ENCODE measurements at places on chromosomes 7 and 10. TPM values are rescaled to one million over a fixed set of nuclear protein-coding genes. Genes with fewer than 3 reads are reported as not detected.

GRCh38 chr10:35720366-35720765 lies 78.3 kb upstream of the FZD8 start:
- no peak for DNase-seq

Gene SLC26A3
- not detected for total RNA-seq

DNA sequence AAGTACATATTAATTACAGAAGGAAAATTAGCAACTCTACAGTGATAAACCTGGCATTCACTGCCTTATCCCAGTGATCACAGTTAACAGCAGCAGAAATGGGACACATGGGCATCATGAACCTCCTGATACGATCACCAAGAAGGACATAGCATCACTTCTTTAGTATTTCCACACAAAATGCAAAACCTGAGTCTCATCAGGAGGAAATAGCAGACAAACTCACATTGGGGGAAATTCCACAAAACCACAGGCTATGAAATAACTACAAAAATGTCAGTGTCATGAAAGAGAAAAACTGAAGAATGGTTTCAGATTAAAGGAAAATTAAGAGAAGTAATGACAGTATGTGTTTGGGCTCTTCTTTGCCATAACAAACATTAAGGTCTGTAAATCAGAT lies 12.0 kb upstream of the PURB start:
- no peak for DNase-seq

DNA sequence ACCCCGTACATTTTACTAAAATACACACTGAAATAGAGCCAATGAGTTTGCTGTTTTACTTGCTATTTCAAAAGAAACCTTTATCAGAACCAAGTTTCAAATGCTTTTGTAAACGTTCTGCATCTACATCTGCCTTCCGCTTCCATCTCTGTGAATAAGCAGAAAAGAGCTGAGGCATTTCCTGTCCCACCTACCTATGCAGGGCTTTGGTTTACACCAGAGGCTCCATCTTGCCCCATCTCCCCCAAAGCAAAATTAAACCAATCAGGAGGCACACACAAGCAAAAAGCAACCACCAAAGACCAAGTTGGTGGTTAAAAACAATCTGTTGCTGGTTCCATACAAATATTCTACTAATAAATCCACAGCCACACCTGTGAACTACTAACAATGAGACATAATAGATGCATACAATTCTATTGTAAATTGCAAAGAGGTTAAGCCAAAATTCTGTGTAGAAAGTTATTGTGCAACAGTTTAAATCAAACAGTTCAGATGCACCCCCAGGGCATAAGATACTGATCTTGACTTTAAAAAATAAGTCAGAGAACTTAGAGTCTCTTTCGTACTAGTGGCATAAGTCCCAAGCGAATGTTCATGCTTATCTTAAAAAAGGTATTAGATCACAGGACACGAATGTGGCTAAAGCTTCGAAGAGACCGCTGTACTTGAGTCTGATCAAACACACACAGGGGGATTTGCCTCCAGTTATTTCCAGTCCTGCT lies 83.9 kb downstream of the FGFR2 start:
- DNase-seq: no peak

GRCh38 chr7:8205031-8205387 lies 57.0 kb downstream of the ICA1 start:
- no peak for DNase-seq

DNA sequence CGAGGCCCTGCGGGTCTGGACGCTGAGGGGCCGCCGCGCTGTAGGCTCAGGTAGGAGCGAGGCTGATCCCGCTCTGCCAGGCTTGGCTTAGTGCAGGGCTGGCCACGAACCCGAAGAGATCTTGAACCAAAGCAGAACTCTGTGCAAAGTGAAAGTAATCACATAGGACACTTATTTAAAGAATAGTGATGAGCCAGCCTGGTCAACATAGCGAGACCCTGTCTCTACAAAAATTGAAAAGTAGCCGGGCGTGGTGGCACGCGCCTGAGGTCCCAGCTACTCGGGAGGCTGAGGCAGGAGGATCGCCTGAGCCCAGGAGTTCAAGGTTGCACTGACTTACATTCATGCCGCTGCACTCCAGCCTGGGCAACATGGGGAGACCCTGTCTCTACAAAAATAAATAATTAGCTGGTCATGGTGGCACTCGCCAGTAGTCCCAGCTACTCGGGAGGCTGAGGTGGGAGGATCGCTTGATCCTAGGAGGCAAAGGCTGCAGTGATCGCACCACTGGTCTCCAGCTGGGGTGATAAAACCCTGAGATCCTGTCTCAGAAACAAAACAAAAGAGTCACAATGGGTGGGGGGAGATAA lies 541 bp downstream of the ZSCAN25 start:
- no peak for DNase-seq

DNA sequence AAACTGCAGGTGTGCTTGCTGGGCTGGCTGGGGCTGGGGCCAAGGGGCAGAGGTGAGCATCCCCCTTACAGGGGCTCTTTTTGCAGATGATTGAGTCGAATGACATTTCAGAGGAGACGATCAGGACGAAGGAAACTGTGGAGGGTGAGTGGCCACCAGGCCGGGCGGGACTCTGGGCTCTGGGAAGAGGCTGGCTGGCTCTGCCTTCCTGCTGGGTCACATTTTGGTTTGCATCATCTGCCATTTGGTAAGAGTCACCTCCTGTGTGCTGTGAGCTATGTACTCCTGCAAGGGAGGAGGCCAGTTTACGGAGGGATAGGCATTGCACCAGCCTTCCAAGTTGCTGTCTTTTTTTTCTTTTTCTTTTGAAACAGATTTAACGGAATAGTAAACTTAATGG lies 73.0 kb upstream of the GTF2IRD1 start:
- DNase-seq: no peak

DNA sequence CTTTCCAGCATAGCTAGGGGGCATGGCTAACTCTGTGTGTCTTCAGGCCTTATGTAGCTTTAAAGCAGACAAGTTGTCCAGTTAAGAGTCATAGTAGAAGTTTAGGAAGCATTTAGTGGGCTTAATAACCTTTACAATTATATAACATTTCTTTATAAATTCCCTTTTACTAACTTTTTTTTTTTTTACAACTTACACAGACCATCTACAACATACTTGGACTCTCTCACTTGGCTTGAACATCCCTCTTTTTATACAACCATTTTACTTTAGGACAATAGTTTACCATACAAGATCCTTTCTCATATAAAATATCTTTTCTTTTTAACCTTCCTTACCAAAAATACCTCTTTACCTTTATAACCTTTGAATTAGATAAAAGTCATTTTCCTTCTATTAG lies 26.3 kb downstream of the SP4 start:
- DNase-seq: peak; percentile 12

- DNase-seq: no peak
Observed at GRCh38 chr7:150341263-150342120, at the start of gene RARRES2. TSS of gene RARRES2 (minus strand) at chr7:150341629. CDS start at chr7:150340609, 1,020 bp downstream.

DNA sequence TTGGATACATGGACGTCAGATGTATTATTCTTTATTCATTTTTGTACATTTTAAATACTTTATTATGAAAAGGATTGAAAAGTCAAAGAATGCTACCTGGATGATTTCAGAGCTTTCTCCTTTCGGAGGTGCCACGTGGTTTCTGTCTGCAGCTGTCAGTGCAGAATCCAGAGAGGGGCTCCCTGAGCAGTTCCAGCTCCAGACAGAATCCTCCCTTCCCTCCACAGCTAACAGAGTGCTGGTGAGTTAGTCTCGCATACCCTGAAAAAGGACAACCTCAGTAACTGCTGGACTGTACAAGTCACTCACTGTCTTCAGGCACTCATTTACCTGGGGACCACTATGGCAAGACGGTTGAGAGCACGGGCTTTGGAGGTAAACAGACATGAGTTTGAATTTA lies 10.9 kb downstream of the DNMBP start:
- DNase-seq: no peak

Gene ACHE
- not detected for total RNA-seq

GRCh38 chr10:59829024-59829423 lies 75.8 kb upstream of the MRLN start:
- no peak for DNase-seq

- DNase-seq: no peak
Observed at GRCh38 chr10:3791974-3792633, 7.1 kb upstream of the KLF6 start.

Gene VIM
- 0.88 TPM for total RNA-seq

Gene TCAF2
- 0.27 TPM for total RNA-seq

- peak; percentile 51 for DNase-seq
Observed at GRCh38 chr7:123537026-123537642, 2.7 kb upstream of the IQUB start.

GRCh38 chr10:5518143-5518542 lies 6.6 kb upstream of the CALML3 start:
- no peak for DNase-seq

Gene EVX1
- total RNA-seq: not detected

DNA sequence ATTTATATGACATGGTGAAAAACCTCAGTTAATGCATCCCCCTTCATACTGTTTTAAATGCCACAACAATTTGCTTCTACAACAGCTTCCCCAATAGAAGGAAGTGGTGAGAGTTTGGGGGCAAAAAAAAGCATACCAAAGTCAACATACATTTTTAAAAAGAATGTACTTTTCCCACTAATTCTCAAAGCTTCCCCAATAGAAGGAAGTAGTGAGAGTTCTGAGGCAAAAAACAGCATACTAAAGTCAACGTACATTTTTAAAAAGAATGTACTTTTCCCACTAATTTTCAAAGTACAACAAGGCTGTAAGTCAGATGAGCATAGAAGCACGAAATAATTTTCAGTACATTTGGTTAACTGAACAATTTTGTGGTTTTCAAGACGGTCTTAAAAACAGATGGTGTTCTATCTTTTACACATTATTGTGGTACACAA lies 24.0 kb downstream of the WASL start:
- no peak for DNase-seq

- no peak for DNase-seq
Observed at GRCh38 chr7:92462560-92462959, 15.2 kb downstream of the ERVW-1 start.

Gene UNC5B
- not detected for total RNA-seq

GRCh38 chr10:17175551-17175950 lies 25.9 kb downstream of the TRDMT1 start:
- DNase-seq: no peak

GRCh38 chr7:6071406-6071805 lies 40.2 kb downstream of the ANKRD61 start:
- peak; percentile 90 for DNase-seq

DNA sequence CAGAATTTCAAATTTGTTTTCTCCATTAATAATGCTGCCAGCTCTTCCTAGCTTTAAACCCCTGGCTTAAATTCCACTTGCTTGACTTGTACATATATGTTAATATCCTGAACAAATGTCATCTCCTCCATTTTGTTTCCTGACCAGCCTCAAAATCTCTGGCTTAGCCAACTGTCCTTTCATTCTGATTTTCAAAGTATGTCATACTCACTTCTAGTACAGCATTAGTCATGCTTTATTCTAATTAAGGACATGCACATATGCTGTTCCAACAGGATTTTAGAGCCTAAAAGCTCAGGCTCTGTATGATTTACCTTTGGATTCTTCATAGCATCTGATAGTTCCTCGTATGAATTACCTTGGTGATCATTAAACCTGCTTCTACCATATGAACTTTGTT lies 158.3 kb downstream of the ZNF438 start:
- no peak for DNase-seq

Gene OLAH
- not detected for total RNA-seq

GRCh38 chr10:60513281-60513680 lies 123.6 kb upstream of the ANK3 start:
- DNase-seq: peak; percentile 13

DNA sequence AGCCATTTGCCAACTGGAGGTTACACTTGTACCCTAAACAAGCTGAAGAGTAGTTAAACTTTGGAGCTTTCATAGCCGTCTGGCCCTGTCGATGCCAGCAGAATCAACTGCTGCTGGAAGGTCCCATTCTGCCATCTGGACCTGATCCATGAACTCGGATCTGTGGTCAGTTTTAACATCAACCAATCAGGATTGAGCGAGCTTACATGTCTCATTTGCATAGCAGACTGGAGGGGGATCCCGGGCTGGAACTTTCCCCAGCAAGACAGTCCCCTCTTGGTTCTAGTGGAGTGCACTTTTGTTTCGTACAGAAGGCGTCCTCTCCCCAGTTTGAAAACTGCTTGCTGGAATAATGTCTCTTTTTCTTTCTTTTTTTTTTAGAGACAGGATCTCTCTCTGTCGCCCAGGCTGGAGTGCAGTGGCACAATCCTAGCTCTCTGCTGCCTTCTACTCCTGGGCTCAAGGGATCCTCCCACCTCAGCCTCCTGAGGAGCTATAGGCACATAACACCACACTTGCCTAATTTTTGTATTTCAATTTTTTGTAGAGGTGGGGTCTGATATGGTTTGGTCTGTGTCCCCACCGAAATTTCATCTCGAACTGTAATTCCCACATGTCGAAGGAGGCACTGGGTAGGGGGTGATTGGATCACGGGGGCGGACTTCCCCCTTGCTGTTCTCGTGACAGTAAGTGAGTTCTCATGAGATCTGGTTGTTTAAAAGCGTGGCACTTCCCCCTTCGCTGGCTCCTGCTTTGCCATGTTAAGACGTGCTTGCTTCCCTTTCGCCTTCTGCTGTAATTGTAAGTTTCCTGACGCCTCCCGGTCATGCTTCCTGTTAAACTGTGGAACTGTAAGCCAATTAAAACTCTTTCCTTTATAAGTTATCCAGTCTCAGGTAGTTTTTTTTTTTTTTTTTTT lies 42.8 kb upstream of the SEPHS1 start:
- no peak for DNase-seq

DNA sequence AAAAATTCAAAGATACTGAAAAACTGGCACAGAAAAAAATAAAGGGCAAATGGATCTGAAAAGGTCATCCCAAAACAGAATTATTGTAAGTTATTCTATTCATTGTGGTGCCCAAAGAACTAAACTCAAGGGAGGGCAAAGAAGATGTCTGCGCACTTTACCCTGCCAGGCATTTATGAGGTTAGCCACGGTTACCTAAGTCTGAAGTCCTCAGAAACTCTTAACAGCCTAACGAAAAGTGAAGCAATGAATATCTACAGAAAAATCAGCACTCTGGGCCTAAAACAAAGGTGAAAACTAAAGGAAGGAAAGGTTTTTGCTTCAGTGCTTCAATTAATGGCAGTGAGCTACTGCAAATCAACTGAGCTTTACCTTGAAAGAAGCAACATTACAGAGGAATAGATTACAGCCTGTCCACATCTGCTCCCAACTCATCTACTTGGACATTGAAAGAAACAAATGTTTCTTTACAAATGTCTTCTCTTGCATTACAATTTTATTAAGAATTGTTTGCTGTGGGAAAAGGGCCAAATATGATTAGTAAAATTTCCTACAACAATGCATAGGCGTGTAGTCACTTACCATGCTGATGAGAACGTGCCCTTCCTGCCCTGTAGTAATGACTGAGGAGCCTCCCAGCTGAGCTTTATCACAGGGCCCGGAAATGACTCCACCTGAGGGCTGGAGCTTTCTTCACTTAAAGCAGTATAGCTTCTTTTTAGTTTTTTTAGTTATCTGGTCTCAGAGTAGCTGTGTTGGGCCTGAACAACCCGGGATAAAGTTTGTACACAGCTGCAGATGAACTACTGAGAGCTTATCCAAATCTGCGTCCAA lies at the start of gene TUBAL3:
Gene TUBAL3 (minus strand): TSS at position 621 of the 834 bp plus-strand sequence. CDS start 36 bp downstream, at position 585.
- DNase-seq: no peak

Measured in OCI-LY7 (cell line).